Activated CD4-positive, alpha-beta T cell treated with anti-CD3 and anti-CD28 coated beads, Interleukin-2, amount 10 ng/mL, durations not matched to agents 7 days and 5 days (primary cell): ENCODE measurements at places on chromosomes 12 and 14. TPM values are rescaled to one million over a fixed set of nuclear protein-coding genes. Genes with fewer than 3 reads are reported as not detected.

The KRT6B gene
- total RNA-seq, result not detected

The BDKRB2 gene
- not detected for total RNA-seq

The TAS2R8 gene
- not detected for total RNA-seq

DNA sequence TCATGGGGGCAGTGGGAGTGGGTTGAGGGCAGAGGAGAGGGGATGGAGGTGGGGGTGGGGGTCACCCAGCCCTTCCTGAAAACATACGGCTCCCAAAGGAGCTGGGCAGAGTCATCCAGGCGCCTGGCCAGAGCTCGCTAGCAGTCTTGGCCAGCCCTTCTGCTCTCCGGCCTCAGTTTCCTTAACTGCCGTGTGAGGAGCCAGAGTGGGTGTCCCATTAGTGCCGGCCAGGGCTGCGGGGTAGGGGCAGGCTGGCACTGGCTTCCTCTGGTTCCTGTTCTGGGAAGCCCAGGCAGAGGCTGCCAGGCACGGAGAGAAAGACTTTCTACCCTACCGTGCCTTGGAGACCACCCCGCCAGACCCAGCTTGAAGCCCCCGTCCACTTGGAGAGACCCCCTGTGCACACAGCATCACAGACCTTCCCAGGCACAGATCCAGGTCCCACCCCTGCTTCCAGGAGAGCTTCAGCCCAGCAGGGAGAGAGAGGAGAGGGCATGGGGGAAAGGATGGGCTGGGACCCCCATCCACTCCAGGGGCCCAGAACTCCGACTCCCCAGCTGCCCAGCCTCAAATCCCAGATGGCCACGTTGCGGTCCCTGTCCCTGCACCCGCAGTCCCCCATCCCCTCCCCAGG lies 93.3 kb downstream of the RFLNA start:
- H3K4me1 ChIP-seq, result peaks cover 36% of the 10 kb centered on the region
- H3K36me3 ChIP-seq, result peaks cover 2% of the 10 kb centered on the region
- DNase-seq, result no peak
- H3K27ac ChIP-seq, result no peak overlapping the region
- no peaks in the 10 kb centered on the region for H3K27me3 ChIP-seq
- peak overlapping the region; percentile 34 for H3K4me3 ChIP-seq

DNA sequence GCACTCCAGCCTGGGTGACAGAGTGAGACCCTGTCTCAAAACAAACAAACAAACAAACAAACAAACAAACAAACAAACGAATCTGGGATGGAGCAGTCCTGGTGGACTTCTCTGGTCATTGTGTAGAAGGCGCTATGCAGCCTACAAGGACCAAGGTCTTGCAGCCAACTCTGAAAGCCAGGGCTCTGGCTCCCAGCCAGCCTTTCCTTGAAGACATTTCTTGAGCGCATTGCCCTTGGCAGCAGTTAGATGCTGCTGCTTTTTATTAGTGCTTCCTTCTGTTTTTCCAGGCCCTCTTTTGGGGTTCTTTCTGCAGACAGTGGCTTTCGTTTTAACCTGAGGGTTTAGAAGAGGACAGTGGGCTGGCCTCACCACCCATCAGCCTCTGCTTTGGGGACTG lies 20.2 kb downstream of the CCDC177 start:
- H3K27me3 ChIP-seq, result peaks cover 20% of the 10 kb centered on the region
- no peak overlapping the region for H3K4me3 ChIP-seq
- H3K27ac ChIP-seq, result no peak overlapping the region
- no peaks in the 10 kb centered on the region for H3K36me3 ChIP-seq

DNA sequence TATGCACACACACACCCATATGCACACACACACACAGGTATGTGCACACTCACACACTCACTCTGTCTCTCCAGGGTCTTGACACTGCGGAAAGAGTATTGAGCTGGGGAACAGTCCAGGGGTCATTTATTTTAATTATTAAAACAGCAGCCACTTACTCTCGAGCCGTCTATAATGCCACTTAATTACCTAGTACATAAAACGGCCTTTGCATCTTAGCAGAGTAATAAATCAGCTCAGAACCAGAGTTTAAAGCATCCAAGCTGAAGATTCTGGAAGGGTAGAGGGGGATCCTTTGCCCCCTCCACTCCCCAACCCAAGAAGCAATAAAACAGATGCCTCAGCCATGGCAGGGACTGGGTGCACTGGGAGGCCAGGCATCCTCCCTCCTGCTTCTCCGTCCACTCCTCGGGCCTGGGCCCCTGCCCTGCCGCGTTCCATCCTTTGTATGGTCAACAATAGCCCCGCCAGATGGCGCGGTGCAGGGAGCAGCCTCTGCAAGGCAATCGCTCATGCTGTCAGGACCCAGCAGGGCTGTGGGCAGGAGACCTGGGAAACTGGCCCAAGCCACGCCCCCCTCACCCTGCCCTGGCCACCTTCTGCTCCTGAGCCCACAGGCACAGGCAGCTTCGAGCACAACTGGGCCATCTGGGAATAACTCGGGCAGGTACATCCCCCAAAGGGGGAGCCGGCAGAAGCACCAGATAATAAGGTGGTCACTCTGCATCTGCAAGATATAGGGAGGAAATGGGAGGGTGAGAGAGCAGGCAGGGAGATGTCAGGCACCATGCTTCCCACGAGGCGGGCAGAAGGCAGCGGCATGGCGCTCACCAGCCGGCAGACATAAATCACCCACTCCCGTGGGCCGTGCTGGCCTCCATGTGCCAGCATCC lies 40.9 kb downstream of the CCDC85C start:
- no peaks in the 10 kb centered on the region for H3K27me3 ChIP-seq
- H3K4me3 ChIP-seq, result no peak overlapping the region
- H3K36me3 ChIP-seq, result no peaks in the 10 kb centered on the region
- no peak overlapping the region for H3K27ac ChIP-seq
- no peaks in the 10 kb centered on the region for H3K4me1 ChIP-seq

DNA sequence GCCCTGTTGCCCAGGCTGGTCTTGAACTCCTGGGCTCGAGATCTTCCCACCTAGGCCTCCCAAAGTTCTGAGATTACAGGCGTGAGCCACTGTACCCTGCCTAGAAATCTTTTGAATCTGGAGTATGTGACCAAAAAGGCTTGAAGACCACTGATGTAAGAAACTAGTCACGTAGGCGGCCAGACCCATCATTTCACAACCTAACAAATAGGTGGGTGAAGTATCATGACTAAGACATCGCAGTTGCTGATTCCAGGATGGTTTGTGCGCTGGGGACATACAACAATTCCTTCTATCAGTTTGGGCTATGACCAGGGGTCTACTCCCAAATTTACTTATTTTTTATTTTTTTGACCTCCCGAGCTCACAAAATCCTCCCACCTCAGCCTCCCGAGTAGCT lies 11.8 kb upstream of the CDK2AP1 start:
- H3K4me1 ChIP-seq, result peaks cover under 1% of the 10 kb centered on the region
- H3K27me3 ChIP-seq, result no peaks in the 10 kb centered on the region
- no peak overlapping the region for H3K4me3 ChIP-seq
- no peak overlapping the region for H3K27ac ChIP-seq

DNA sequence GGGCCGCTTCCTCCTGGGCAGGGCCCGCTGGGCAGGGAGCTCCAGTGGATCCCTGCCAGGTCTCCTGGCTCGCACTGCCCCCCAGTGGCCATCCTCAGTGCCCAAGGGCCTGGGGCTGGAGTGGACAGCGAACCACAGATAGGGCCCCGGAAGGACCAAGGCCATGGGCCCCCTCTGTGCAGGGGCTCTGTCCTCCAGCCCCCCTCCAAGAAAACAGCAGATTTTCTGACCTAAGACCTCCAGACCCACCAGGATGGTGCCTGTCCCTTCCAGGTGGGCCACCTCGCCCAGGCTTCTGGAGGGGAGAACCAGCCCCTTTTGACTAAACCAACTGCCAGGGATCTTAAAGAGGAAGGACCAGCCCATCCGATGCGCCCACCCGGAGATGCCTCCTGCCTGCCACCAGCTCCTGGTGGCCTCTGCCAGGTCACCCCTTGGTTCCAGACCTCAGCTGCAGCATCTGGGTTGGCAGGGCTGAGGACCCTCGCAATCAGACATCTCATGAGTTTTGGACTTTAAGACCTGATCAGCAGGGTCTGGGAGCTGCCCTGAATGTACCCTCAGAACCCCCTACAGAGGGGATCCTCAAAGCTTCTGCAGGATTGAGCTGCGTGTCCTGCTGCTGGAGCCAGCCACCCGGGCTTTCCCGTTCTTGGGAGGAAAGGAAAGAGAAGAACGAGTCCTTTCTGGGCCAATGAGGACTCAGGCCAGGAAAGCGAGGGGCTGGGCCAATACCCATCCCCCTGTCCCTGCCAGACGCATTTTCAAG lies 325.8 kb upstream of the DIO3 start:
- H3K27me3 ChIP-seq, result no peaks in the 10 kb centered on the region
- H3K36me3 ChIP-seq, result no peaks in the 10 kb centered on the region
- no peak overlapping the region for H3K4me3 ChIP-seq
- no peak overlapping the region for H3K27ac ChIP-seq
- DNase-seq, result peak; percentile 30

DNA sequence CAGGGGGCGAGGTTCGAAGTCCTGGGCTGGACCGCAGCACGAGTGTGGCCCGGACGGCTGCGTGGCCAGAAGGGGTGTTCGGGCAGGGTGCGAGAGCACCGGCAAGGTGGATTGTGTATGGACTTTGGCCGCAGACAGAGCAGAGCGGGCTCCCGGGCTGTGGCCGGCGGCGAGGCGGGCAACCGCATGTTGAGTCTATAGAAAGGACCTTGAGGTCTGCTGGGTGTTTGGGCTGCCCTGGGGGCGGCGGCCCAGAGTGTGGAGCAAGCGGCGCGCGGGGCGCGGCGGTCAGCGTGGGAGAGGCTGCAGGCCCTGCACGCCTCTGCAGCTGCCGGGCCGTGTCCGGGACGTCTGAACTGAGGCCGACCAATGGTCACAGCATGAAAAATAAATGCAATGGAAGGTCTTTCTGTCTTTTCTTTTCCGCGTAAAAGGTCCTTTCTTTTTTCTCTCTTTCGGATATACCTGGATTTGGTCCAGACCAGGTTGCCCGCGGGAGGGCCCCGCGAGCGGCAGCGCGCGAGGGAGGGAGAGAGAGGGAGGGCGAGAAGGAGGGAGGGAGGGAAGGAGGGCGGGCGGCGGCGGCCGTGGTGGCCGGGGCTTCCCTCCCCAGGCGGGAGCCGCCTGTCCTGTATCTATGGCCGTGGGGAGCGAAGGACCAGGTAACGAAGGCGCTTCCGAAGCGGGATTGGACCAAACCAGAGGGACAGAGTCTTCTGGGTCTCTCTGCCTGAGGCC lies 5.5 kb upstream of the HOXC9 start:
- no peak for DNase-seq
- peak overlapping the region; percentile 45 for H3K4me3 ChIP-seq
- peaks cover 26% of the 10 kb centered on the region for H3K4me1 ChIP-seq
- H3K36me3 ChIP-seq, result no peaks in the 10 kb centered on the region
- peak overlapping the region; percentile 62 for H3K27ac ChIP-seq
- H3K27me3 ChIP-seq, result peaks cover 99% of the 10 kb centered on the region

- H3K36me3 ChIP-seq, result no peaks in the 10 kb centered on the region
- H3K27ac ChIP-seq, result no peak overlapping the region
- no peak overlapping the region for H3K4me3 ChIP-seq
- peaks cover 19% of the 10 kb centered on the region for H3K4me1 ChIP-seq
- H3K27me3 ChIP-seq, result peaks cover 25% of the 10 kb centered on the region
These were observed 2.5 kb downstream of the TAMALIN start for GRCh38 chr12:52009081-52009751.
